Activated T-cell treated with anti-CD3 and anti-CD28 coated beads, Interleukin-2, amount 50 U/mL, for 4 hours (primary cell): ENCODE measurements at places on chromosomes 16 and 17.

GRCh38 chr16:87790292-87791100 lies 24.7 kb upstream of the KLHDC4 start:
- no peak for DNase-seq

DNA sequence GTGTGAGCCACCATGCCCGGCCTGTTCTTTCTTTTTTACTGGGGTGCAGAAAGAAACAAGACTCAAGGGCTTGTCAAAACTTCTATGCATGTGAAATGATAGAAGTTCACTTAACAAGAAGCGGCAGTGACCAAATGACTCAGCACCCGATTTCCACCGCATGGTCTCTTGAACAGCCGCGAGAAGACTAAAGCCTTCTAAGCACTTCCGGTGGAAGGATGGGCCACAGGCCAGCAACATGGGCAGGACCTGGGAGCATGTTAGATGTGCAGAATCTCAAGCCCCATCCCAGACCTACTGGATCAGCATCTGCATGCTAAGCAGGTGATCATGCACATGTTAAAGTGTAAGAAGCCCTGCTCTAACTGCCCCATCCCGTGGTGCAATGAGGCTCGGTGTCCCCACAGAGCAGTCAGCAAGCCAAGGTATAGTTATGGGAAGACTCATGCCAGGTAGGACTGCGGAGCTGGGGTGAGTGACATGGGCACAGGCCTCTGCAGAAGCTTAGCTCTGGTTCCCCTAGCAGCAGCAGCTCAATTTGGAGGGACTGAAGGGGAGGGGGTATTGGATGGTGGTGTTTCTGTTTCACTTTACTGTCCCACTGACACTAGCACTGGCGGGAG lies 88.5 kb upstream of the HNF1B start:
- DNase-seq = no peak

DNA sequence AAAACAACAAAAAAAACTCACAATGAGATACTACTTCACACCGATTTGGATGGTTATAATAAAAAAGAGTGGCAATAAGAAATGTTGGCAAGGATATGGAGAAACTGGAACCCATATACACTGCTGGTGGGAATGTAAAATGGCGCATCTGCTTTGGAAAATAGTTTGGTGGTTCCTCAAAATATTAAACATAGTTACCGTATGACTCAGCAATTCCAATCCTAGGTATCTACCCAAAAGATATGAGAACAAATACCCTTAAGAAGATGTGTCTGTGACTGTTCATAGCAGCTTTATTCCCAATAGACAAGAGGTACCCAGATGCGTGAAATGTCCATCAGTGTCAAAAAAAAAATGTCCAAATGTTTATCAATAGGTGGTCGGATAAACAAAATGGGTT lies 7.2 kb downstream of the CPPED1 start:
- no peak for DNase-seq

DNA sequence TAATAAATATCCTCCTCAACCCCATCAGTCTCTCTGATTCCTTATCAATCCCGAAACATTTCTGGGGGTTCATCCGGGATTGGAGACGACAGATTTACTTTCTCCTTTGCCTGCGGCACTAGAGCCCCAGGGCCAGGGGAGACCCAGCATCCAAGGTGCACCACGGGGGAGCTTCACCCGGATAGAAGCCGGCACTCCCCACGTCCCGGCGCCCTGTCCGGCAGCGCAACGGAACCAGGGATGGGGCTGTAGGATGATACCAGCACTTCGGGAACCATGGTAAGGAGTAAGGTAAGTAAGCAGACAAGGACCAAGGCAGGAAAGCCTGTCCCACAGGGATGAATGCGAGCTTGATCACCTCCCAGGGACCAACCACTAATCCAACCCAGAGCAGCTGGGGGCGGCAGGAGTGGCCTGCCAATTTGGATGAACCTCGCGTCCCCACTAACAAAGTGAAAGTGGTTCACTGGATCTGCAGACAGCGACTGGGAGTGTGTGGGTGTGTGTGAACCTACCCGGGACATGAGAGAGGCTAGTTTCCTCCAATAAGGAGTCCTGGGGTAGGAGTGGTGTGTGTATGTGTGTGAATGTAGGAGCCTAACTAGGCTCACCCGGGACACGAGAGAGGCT lies 11.9 kb downstream of the POLR3K start:
- DNase-seq = no peak

GRCh38 chr16:81485824-81486539 lies 41.4 kb downstream of the CMIP start:
- no peak for DNase-seq

GRCh38 chr17:41678907-41679739 lies 9.6 kb upstream of the EIF1 start:
- DNase-seq = peak; percentile 41

- no peak for DNase-seq
Observed at GRCh38 chr16:12551946-12552345, 251.7 kb downstream of the CPPED1 start.

- no peak for DNase-seq
Observed at GRCh38 chr16:83933885-83934683, 19.0 kb upstream of the OSGIN1 start.
